NCI-H2081 treated with DMSO at 0.1 percent for 48 hours (cell line): ENCODE measurements at places on chromosomes 1 and 21.

GRCh38 chr1:244953901-244954300 lies 89.6 kb upstream of the HNRNPU start:
- DNase-seq, result no peak

DNA sequence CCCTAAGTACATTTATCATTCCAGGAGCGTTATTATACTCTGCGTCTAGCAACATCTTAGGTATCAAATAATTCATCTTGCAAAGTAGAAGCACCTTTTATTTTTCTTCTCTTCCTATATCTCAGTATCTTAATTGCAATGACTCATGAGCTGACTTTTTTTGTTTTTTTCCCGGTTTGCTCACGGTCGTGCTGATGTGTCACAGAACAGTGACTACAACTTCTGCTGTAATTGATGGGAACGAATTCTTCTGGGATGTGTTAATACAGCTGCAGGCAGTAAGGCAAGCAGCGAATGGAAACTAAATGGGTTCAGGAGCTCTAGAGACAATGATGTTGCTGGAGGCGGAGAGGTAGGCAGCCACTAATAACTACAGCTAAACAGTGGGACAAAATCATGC lies 89.8 kb upstream of the TMPRSS15 start:
- no peak for DNase-seq

- DNase-seq, result no peak
Measured at GRCh38 chr1:152167835-152168534, 9.0 kb upstream of the RPTN start.

DNA sequence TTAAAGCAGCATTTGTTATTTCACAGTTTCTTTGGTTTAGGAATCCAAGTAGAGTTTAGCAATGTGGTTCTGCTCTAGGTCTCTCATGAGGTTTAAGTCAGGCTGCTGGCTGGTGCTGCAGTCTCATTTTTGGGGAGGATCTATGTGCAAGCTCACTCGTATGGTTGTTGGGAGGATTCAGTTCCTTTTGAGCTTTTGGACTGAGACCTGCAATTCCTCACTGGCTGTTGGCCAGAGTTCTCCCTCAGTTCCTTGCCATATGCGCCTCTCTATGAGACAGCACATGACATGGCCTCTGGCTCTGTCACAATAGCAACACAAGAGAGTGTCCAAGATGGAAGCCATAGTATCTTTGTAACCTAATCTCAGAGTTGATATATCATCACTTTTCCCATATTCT lies 91.0 kb downstream of the OLFML2B start:
- DNase-seq, result no peak

- DNase-seq, result no peak
Measured at GRCh38 chr1:66452982-66453381, 81.0 kb upstream of the SGIP1 start.

DNA sequence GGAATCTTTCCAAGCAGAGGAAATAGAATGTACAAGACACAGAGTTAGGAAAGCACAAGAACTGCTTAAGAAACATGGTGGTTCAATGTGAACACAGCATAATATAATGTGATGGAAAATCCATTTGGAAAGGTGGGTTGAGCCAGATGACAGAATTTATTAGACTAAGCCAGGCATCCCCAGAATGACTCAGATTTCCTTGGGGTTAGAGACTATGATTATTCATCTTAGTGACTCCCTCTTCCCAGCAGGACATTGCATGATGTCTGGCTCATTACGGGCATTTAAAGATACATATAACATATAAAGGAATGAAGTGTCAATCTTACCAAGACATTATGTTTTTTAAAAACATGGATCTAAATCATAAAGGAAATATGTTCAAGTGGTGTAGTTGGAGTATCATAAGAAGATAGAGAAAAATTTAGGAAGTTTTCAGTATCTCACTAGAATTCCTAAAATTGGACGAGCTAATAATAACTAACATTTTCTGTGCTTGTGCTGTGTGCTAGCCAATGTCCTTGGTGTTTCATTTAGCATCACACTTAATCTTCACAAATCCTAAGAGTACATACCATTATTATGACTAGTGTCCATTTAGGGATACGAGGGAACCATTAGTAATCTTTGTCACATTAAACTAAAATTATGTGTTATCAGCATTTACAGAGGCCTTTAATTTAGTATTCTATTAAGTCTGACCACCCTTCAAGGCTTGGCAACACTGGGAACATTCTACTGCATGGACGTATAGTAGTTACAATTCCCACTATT lies 41.0 kb upstream of the ST6GALNAC5 start:
- DNase-seq, result no peak

DNA sequence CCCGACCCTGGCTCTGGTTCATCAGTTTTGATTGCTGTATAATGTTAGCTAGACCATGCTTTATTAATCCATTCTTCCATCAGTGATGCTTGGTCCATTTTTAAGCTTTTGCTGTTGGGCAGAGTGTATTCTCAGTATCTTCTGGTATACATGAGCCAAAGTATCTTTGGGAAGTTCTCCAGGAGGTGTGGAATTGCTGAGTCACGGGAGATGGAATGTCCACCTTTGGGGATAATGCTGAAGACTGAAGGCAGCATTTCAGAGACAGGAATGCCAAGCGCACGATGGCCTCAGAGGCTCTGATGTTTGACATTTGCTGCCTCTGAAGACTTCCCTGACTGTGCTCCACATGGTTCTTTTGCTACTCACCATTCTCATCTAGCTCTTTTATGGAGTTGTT lies 266.3 kb upstream of the KAZN start:
- DNase-seq, result no peak

GRCh38 chr1:30738040-30738714 lies 14.8 kb upstream of the MATN1 start:
- DNase-seq, result no peak

DNA sequence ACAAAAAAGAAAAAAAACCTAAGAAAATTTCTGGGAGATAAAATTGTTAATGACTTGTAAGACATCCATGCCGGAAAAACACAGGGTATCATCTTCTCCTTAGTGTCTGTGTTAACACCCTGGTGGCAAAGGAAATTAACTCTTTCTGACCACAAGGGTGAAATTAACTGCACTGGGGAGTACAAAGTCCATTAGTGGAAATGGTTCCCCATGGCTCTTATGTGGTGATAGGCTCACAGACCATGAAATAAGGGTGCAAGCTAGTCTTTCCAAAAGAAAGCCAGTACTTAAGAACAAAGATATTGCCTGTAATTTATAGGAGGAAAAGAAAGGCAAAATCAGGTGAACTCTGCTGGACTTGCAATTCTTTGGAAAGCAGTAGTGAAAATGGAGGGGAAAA lies 185.4 kb downstream of the LRRIQ3 start:
- DNase-seq, result no peak

DNA sequence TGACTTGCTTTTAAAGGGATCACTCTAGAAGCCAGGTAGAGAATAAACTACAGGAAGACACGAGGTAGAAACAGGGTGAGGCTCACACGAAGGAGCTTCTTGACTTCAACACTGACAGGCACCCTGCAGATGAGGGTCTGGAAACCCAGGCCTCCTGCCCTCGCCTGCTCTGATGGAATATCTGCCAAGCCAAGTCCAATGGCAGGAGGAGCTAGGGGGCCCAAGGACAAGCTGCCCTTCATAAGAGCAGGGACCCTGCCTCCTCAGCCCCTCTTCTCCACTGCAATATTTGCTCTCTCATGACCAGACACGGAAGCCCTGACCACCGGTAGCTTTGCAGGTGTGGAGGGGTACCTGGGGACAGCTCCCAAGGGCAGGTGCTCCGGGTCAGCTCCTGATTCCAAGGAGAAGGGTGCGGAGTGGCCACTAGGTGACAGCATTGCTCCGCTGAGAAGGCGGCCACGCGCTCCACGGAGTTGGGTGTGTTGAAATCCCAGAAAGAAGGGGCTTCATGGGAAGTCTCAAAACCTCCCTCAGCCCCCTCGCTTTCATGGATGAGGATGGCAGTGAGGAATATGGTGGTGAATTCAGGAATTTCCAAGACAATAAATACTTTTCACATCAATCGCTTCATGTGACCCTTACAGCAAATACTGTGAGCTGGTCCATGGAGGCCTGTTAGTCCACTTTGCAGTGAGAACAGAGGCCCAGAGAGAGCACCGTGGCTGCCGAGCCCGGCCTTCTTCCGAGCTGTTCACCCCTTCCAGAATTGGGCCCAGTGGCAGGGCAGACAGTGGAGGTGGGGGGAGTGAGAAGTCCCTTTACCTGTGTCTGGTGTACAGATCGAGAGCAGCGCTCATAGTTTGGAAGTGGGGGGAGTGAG lies 33.2 kb upstream of the PAX7 start:
- no peak for DNase-seq

GRCh38 chr1:73611681-73612080 lies 586.3 kb downstream of the LRRIQ3 start:
- no peak for DNase-seq

GRCh38 chr21:15659753-15660422 lies 69.9 kb upstream of the USP25 start:
- DNase-seq, result no peak

- DNase-seq, result no peak
Measured at GRCh38 chr1:26368006-26368405, 4.5 kb downstream of the ZNF683 start.
